HT1080 (cell line): ENCODE measurements at places on chromosomes 4 and X.

DNA sequence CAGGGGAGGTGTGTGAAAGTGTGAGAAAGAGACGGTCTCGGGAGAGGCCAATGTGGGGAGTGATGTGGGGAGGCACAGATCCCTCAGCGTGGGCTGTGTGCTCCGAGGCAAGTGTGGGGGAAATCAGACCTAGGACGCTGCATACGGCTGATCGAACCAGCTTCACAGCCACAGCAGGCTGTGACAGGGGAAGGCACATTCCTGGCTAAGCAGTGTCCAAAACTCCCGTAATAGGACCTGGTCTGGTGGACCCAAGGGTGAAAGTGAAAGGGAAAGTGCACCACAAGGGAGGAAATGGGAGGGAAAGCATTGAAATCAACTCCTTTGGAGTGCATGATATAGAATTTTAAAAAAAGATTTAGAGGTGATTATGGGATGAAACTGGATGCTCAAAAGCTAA is 10.9 kb upstream of the RHOXF2 start:
- DNase-seq = no peak

DNA sequence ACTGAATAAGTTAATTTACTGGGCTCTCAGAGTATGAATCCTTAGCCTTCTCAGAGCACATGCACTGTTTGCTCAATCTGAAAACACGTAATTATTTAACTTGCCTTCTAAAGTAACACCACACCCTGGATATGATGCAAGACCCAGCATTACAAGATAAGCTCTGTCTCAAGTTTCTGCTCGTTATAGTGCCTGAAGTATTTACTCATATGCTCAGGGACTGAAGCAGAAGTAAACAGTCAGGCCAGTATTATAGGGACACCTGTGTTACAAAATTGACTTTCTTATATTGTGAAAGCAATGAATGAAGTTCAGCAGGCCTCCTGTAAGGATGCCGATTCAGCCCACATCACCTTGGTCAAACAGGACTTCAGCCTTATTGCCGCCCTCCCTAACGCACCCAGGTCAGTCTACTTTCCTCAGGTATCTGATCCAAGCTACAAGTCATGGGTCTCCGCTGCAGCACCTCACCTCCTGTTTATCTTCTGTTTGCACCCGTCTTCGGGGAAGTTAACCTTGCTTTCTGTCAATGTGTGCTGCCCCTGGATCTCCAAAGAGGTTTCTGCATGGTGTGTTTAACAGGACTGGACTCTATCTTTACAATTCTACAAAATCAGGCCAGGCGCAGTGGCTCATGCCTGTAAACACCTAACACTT is 42.8 kb upstream of the KLF3 start:
- peak; percentile 50 for DNase-seq

GRCh38 chrX:121179972-121180371 is 132.6 kb downstream of the GLUD2 start:
- DNase-seq = no peak

DNA sequence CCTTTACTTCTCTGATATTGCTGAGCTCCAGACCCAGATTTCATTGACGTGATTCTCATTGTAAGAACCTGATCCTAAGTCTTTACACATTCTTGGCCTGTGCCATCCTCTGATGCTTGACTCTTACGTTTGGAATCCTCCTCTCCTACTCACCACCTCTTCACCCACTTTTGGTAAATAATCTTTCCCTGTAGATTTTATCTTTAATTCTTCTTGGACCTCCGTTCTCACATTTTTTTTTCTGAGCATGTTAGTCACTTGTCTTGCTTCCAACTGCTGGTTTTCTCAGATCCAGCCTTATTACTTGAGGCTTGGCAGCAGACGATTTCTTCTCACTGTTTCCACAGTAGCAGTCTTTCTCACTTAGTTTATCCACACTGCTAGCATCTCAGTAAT is 12.4 kb upstream of the SH3RF1 start:
- peak; percentile 89 for DNase-seq

GRCh38 chr4:88623097-88623496 is 30.8 kb downstream of the HERC3 start:
- DNase-seq = peak; percentile 92

DNA sequence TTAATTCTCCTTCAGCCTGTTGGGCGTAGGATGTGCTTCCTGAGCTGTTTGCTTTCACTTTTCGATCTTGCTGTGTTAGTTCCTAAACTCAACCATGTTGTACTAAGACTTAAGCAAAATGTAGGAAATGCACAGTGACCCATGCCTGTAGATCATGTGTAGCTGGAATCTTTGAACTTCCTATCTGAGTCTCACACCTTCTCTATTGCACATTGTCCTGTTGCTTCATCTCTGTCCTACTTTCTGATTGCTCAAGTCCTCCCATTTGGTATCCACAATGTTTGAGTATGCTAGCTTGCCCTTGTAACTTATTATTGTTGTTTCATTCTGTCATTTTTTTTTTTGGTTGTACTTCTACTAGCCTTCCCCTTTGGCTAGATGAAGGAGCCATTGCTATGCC is 239.6 kb downstream of the PPP1R2C start:
- DNase-seq = no peak

DNA sequence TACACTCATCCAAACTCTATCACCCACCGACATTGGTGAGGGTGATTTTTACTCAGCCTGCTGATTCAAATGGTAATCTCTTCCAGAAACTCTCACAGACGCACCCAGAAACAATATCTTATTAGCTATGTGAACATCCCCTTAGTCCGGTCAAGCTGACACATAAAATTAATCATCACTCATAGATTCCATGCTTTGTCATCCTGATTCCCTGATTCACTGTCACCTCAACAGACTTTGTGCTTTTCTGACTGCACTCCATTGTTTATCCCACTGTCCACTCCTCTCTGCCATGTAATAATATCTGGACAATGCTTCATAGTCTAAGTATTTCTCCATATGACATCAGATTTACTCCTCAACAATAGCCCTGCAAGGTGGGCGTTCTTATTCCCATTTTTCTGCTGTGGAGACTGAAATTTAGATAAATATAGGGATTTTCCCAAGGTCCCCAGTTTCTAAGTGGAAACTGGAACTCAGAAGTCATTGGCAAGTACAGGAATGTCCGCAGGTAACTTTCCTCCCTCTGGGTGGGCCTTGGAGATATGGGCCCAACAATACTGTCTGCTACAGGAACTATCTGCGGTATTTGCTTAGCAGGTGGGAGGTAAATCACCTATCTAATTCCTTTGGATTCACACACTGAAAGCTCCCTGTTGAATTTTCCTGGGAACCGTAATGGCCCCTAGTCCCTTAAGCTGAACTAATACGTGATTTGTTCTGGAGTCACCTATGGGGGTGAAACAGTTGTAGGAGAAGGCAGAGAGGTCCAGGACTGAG is 228.6 kb upstream of the BCOR start:
- DNase-seq = peak; percentile 4

DNA sequence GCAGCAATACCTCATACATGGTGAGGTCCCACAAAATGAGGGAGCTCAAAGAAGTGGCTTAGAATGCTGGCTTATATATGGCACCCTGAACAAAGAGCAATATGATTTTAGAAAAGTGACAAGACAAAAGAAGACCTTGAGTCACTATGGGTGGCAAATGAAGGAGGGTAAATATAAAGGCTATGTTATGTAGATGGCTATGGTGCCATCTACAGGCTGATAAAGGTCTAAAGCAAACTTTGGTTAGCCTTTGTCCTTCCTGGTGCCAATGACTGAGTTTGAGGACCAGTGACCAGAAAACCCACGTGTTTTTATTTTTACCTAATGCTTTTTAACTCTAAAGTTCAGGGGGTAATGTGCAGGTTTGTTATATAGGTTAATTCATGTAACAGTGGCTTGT is 151.8 kb downstream of the CCNG2 start:
- peak; percentile 48 for DNase-seq

GRCh38 chr4:7398788-7399439 is 35.8 kb downstream of the PSAPL1 start:
- no peak for DNase-seq

GRCh38 chr4:153649572-153649991 is 34.5 kb upstream of the TLR2 start:
- no peak for DNase-seq

- no peak for DNase-seq
Observed at GRCh38 chr4:52014903-52015302, 5.3 kb downstream of the LRRC66 start.

- peak; percentile 33 for DNase-seq
Observed at GRCh38 chrX:138082896-138083295, 517.0 kb downstream of the ZIC3 start.

- no peak for DNase-seq
Observed at GRCh38 chr4:5465529-5465928, 242.8 kb downstream of the EVC2 start.

DNA sequence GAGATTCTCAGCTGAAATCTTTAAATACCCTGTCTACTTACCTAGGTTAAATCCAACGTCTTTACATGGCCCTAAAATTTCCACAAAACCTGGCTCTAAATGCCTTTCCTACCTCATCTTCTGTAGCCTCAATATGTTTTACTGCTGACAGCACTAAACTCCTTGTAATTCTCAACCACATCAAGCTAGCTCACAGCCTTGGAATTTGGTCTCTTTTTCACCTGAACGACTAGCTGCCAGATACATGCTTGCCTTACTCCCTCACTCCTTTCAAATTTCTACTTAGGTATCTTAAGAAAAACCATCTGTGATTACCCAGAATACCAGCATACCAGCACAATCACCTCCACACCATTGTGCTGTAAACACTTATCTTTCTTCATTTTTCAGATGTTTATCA is 635.6 kb upstream of the PCDH10 start:
- DNase-seq = no peak

DNA sequence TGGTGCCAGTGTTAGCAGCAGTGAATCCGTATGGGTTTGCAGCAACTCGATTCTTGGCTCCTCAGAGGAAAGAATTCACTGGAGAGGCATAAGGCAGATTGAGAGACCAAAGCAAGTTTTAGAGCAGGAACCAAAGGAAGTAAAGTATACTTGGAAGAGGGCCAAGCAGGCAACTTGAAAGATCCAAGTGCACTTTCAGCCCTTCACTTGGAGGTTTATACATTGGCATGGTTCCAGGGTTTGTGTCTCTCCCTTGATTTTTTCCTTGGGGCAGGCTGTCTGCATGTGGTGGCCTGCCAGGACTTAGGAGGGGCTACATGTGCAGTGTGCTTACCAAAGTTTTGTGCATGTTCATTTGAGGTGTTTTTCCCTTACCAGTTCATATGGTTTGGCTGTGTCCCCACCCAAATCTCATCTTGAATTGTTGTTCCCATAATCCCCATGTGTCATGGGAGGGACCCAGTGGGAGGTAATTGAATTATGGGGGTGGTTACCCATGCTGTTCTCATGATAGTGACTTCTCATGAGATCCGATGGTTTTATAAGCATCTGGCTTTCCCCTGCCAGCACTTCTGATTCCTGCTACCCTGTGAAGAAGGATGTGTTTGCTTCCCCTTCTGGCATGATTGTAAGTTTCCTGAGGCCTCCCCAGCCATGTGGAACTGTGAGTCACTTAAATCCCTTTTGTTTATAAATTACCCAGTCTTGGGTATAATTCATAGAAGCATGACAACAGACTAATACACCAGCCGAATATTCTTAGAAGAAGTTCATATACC is 86.2 kb upstream of the TSPAN5 start:
- no peak for DNase-seq

- DNase-seq = no peak
Observed at GRCh38 chr4:15963576-15963975, 601 bp upstream of the FGFBP2 start.

GRCh38 chr4:110492522-110492921 is 16.6 kb downstream of the ENPEP start:
- DNase-seq = no peak

GRCh38 chr4:122331195-122331594 is 47.6 kb upstream of the ADAD1 start:
- no peak for DNase-seq

DNA sequence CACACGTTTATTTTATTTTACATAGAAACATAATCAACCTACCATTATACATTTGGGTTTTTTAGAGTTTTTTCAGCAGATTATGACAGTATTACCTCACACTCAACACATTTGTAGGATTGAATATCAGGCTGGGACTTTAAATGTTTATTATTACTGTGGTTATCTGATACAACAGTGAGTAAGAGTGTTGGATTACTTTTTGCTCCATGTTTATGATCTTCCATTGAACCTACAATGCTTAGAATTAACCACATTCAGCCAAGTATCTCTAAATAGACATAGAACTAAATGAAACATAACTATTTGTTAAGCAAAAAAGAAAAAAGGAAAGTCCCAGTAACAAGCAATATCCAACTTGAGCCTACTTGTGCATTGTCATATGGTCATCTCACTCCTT is 607.4 kb upstream of the PITX2 start:
- DNase-seq = no peak

DNA sequence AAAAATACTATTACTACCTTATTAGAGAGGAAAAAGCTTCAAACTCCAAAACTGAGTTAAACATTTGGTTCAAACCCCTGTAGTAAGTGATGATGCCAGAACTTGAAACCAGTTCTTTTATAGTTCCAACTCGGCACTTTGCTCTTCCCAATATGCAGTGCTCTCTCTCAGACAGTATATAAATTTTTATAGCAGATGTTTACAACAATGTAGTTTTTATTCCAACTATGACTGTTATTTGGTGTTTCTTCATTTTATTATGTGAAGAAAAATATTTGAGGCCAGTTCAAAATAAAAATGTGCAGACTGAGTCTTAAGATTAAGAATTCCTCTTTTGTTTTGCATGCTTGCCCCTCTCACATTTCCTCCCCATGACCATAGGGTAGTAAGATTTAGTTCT is 2.9 kb upstream of the PPP4R3C start:
- no peak for DNase-seq

- no peak for DNase-seq
Observed at GRCh38 chr4:104493081-104493831, 1.4 kb downstream of the CXXC4 start.

DNA sequence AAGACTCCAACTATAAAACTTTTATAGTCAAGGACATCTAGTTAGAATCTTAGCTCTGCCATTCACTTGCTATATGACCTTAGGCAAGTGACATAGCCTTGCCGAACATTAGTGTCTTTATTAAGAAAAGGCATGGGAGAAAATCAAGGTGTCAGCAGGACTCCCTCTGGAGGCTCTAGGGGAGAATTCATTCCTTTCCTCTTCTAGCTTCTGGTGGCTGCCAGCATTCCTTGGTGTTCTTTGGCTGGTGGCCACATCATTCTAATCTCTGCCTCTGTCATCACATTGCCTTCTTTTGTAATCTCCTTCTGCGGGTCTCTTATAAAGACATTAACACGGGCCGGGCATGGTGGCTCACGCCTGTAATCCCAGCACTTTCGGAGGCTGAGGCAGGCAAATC is 99.8 kb downstream of the PPP1R2C start:
- DNase-seq = peak; percentile 33

DNA sequence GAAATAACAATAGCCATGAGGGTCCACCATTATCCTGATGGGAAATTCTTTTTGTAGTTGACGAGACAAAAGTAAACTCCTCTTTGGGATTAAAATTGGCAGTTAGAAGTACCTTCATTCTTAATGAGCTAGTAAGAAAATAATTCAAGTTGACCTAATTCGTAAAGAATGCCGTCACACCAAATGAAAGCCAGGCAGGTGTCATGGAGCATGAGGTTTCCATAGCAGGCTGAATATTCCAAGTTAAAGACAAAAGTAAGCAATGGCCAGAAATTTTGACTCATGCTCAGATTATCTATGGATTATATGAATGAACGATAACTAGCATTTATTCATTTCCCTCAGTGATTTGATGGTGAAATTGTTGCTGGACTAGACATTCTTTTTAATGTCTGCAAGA is 192.2 kb upstream of the FAT1 start:
- no peak for DNase-seq
